Neural crest cell (in vitro differentiated cells): ENCODE measurements at places on chromosomes 12 and 14. TPM values are rescaled to one million over a fixed set of nuclear protein-coding genes. Genes with fewer than 3 reads are reported as not detected.

Gene RPL41
- 4,478 and 4,582 TPM in 2 replicates for total RNA-seq

Gene ACSM4
- total RNA-seq: not detected in 2 replicates

DNA sequence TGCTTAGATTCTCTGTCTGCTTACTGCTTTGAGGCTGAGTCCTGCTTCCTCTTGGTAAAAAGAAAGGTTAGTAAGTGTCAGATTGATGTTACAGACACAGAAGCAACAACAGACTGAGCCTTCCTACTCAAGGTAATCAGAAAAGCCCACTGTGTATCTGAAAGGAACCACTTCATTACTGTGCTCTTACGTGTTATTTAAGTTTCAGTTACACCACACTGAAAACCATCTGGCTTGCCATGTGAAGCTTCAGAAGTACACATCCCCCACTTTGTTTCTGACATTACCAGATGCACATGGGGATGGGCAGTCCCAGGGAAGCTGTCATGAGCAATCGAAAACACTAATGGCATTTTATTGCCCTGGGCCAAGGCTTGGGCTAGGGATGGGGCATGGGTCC lies 1290.1 kb downstream of the AACS start:
- no peak for DNase-seq

Gene TSHR
- not detected in 2 replicates for total RNA-seq

DNA sequence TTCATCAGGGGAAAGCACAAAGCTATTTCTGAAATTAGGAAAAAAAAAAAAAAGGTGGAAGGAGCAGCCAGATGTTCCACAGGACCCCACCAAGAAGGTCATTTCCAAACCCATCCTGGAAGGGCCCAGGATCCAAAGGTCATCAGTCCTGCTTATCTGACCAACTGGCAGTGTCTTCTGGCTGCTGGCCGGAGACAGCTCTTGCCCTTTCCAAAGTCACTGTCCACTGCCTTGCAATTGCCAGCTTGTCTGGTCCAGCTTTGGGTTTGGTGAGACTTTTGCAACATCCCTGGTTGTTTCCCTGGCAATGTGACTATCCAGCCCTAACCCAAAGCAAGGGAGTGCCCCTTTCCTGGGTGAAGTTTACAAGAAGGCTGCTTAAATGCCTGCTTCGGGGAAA lies 18.9 kb upstream of the HSPB8 start:
- DNase-seq: no peak

Gene SIX4
- total RNA-seq: 5.2 and 6.1 TPM in 2 replicates

DNA sequence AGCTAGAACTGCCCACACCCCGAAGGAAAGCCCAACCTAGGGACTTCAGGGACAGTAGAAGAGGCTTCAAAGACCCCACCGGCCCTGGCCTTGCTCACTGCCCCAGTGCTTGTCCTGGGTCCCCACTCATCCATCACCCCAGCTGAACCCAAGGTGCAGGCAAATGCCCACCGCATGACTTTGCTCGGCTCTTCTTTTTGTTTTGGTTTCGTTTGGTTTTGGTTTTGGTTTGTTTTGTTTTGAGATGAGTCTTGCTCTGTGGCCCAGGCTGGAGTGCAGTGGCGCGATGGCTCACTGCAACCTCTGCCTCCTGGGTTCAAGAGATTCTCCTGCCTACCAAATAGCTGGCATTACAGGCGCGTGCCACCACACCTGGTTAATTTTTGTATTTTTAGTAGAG lies 9.0 kb downstream of the CCDC85C start:
- DNase-seq: no peak

- DNase-seq: no peak
Measured at GRCh38 chr14:105070760-105071137, 5.5 kb upstream of the GPR132 start.

- no peak for DNase-seq
Measured at GRCh38 chr14:102020058-102020971, 55.9 kb downstream of the DYNC1H1 start.

GRCh38 chr14:75120541-75121291 lies 6.1 kb downstream of the NEK9 start:
- DNase-seq: no peak

- no peak for DNase-seq
Measured at GRCh38 chr14:105247715-105248367, 492 bp upstream of the BTBD6 start.

GRCh38 chr14:59438195-59438647 lies 27.0 kb downstream of the GPR135 start:
- DNase-seq: no peak

Gene TAS2R7
- 0.21 TPM in 1 of 2 replicates, not detected in the other for total RNA-seq

GRCh38 chr14:102774391-102775153 lies 2.7 kb upstream of the TRAF3 start:
- peak; percentile 53 for DNase-seq

DNA sequence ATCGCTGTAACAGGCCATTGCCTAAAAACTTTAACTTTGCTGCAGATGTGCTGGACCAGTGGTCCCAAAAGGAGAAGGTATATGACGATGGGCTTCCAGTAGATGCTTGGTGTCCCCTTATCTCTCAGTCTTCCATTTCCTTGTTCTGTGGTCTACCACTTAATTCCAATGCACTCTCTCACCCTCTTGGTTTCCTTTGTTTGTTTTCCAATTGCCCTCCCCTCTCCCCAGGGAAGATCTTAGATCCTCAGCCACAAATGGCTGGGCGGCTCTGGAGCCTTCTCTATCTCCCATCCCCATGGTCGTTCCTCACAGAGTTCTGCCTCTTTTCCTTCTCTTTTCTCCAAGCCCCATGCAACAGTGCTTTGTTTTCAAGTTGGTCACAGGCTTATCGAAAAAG lies 584 bp downstream of the ACSM4 start:
- DNase-seq: no peak

DNA sequence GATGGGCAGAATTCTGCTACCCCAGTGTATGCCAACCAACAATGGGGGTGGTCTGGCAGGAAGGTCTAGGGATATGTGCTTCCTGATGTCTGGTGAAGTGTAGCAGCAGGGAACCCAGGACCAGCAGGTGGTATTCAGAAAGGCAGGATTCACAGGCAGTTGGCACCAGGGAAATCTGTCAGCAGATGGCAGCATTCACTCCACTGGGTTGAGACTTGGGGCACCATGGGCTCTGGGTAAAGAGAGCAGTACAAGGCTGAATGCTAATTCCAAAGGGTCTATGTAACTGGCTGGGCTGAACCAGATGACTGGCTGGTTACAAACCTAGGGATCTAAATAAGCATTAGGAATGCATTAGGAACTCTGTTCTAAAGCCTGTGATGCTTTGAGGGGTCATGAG lies 466.9 kb upstream of the STXBP6 start:
- DNase-seq: no peak

Gene AMIGO2
- 4.8 and 5.4 TPM in 2 replicates for total RNA-seq

- DNase-seq: no peak
Measured at GRCh38 chr12:39616251-39616650, 3.4 kb downstream of the ABCD2 start.

- no peak for DNase-seq
Measured at GRCh38 chr12:11824736-11825135, 175.3 kb downstream of the ETV6 start.

DNA sequence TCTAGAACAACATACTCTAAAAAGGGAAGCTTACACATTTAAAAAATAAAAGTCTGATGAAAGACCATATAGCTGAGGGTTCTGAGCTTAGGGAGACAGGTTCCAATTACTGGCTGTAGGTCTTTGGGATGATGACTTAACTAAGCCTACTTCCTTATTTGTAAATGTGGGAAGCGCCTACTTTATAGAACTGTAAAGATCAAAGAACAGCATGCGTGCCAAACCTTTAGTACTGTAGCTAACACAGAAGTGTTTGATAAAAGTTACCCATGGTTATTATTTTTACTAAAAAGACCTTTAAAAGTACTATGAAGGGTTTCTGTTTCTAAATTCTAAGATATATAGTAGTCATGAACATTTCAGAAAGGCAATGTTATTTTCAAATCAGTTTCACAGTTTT lies 35.7 kb downstream of the STK38L start:
- DNase-seq: no peak

DNA sequence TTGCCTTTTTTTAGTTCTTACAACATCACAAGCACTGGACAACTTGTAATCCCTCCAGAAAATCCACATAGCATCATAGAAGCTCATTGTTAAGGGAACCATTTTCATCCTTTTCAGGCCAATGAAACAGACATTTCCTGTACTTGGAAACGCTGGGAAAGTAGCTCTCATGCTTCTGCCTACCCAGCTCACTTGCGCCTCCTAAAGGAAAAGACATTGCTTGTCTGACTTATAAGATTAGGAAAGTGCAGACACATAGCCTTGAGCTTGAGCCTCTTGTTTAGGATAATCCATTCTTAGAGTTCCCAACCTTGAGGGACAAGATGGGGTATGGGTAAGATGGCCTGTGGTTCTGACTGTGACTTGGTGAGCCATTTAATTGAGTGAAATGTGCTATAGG lies 589.5 kb downstream of the NOVA1 start:
- DNase-seq: no peak

DNA sequence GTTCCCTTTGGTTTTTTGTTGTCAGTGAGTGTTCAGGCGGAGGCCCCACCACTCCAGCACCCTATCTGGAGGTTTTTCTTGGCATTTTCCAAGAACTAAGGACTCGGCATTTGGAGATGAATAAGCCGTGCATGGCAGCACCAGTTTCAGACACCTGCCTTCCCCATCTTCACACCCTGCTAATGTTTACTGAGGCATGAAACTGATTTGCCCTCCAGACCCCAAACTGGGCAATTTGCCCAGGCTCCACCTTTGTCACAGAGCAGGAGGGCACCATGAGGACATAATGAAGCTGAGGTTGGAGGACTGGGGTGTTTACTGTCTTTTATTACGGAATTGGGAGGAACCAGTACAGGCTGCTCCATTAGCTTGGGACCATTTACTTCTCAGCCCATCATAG lies 113.4 kb downstream of the LGMN start:
- DNase-seq: no peak

GRCh38 chr14:45254771-45255170 lies 1.8 kb upstream of the MIS18BP1 start:
- no peak for DNase-seq

Gene SOAT2
- total RNA-seq: not detected in 2 replicates

GRCh38 chr14:105508601-105509000 lies 17.6 kb downstream of the TEDC1 start:
- no peak for DNase-seq

Gene OR6C68
- not detected in 2 replicates for total RNA-seq
